ENCODE measurements at places on chromosomes 2 and 18.

GRCh38 chr2:133972786-133973185 lies 281.1 kb upstream of the MGAT5 start:
- no peak for DNase-seq

DNA sequence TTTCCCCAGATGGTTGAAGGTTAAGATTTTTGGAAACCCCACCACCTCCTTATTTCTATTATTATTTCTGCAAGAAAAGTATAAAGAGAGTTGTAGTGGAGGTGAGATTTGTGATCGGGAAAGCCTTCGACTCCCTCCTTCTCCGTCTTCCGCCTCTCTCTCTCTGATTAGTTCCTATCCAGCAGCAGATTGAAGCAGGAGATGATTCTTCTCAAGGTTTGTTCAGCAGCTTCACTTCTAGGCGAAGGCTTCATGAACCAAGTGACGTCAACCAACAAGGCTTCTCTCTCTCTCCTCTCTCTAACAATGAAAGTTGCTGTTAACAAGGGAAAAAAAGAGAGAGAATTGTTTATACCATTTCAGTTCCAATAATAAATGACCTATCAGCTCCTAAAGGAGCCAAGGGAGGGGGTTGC lies at the start of gene BAZ2B:
BAZ2B (minus strand) TSS at position 263 of the 416 bp plus-strand sequence. CDS start 137,829 bp downstream, outside the sequence.
- peak; percentile 60 for DNase-seq

DNA sequence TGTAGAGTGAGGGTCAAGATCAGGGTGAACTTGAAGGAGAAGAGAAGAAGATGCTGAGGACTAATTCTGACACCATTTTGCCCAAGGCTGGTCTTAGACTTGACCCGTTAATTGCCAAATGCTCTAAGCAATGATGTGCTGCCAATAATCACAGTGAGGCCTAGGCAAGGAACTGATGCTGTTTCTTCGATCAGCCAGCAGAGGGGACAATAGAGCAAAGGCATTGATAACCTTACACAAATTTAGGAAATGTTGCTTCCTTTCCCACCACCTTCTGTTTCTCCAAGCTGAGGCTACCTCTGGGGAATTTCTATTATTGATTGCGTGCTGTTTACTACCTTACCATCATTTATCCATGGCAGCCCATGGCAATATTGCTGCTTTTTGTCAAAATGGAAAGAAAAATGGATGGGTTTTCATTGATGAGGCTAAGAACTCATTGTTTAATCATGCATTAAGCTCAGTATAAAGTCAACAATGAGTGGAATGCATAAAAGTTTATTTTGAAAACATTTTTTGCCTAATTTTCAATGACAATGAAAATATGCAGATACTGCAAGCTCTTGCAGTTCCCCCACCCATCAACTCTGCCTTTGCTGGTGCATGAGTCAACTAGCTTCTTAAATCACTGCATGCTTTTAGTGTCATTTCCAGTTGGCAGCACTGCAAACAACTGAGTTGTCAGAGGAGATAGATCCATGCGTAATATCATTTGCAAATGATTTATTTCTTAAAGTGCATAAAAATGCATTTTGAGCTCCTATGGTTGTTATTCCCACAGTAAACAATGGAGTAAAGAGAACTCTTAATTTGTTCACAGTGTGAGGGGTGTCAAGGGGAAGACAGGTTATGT lies 116.4 kb upstream of the NYAP2 start:
- DNase-seq: no peak

DNA sequence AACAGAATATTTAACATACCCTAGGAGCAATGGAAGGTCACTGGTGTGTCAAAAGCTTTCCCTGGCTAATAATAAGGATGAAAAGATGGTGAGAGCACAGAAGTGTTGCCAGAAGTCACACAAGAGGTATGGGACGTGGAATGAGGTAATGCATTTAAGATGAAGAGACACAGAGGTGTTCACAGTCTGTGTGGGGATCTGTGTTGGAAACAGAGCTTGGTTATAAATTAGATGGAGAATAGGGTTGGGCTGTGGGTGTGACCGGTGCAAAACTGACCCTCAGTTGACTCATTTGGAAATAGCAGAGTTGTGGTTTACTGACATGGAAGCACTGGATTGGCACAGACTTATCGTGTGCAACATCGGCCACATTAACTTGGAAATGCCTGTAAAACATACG lies 372.5 kb downstream of the SATB2 start:
- DNase-seq: no peak

DNA sequence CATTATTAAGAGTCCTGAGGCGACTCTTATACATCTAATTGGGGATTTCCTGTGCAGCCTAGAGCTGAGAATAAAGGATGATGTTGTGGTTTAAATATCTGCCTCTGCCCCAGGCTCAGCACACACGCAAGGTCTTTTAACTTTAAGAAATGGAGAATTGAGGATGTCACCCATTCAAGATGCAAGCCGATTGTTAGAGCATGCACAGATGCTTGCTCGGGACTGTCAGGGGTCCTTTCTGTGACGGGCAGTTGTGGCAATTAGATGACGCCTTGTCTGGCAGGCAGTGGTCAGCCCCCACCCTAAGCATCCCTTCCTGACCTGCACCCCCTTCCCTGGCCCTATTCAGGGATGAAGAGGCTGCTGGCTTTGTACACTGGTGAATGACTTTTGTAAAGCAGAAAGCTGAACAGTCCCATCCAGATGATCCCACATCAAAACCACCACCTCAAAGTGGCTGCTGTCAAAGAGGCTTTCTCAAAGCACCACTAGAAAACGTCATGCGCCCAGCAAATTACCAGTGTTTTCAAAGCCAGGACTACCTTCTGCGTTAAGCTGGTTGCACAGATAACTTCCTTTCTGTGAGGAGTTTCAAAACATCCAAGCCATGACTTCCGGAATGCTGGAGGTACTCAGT lies 23.7 kb downstream of the FAM178B start:
- DNase-seq: no peak

GRCh38 chr2:204544961-204545860 lies at the start of gene PARD3B:
TSS of gene PARD3B (plus strand) at chr2:204545475. CDS start at chr2:204546000, 525 bp downstream.
- DNase-seq: peak; percentile 8

GRCh38 chr2:8573942-8574195 lies 108.0 kb upstream of the ID2 start:
- DNase-seq: no peak

DNA sequence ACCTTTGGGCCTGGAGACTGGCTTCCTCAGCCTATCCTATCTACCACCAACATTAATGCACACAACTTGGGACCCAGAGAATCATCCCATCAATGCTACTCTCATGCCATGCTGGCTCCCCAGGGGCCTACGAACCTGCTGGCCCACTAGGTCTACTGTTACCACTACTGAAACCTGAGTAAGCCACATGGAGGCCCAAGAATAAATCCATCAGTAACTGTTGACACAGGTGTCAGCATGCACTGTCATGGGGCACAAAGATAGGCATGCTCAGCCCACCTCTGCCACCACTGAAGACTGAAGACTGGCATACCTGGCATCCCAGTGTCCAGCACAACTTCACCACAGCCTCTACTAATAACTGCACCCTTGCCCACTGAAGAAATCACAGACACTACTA lies 71.1 kb upstream of the ACVR1C start:
- DNase-seq: no peak

DNA sequence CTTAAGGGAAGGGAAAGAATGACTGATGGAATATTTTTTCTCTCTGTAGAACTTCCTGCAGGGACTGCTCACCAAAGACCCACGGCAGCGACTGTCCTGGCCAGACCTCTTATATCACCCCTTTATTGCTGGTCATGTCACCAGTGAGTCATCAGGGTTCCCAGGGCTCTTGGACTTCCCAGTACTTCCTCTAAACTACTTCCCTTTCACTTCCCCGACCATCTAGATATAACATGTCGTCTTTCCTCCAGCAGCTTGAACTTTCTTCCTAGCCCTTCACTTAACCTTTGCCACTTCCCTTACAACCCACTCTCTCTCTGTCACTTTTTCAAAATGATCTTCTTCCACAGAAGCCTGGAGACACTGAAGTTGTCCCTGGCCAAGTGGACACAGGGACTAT lies 7.2 kb downstream of the STK36 start:
- peak; percentile 50 for DNase-seq

DNA sequence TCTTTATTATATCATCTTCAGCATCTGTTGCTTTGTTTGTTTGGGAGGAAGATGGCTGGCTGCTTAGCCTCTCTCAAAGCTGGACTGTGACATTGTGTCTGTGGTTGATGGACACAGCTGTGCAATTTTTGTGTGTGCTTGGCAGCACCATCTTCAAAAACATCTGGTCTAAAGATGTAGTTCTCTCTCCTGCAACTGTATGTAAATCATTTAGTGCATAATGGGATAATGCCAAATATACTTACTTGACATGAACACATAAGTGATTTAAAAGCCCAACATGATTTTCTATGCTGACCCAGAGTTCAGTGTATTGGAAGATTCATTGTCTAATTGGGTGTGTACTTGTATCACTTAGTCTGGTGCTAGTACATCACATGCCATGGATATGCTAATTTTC lies 112.2 kb downstream of the MAP4K4 start:
- no peak for DNase-seq

GRCh38 chr2:224517963-224518362 lies 67.2 kb downstream of the CUL3 start:
- no peak for DNase-seq

DNA sequence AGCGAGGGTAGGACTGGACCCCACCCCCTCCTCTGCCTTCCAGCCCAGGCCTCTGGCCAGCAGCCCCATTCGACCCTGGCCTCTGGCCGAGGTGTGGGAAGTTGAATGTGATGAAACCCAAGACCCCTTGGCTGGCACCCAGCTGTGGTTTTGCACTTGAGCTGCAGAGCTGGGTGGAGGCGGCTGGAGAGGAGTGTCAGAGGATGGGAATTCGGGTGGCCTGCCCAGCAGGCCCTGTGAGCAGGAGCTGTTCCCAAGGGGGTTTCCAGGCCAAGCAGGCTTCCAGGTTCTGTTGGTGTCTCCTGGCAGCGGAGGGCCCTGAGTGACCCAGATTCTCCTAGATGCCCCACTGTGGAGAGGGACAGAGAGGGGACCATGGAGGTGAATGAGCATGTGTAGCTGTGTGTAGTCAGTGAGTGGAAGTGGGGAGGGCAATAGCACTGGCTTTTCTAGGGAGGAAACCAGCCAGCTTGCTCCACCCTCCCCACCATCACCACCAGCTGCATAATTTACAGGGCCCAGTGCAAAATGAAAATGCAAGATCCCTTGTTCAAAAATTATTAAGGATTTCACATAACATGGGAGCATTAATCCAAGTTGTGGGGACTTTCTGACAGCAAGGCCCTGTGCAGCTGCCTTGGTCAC lies 172.2 kb upstream of the HAAO start:
- DNase-seq: no peak

DNA sequence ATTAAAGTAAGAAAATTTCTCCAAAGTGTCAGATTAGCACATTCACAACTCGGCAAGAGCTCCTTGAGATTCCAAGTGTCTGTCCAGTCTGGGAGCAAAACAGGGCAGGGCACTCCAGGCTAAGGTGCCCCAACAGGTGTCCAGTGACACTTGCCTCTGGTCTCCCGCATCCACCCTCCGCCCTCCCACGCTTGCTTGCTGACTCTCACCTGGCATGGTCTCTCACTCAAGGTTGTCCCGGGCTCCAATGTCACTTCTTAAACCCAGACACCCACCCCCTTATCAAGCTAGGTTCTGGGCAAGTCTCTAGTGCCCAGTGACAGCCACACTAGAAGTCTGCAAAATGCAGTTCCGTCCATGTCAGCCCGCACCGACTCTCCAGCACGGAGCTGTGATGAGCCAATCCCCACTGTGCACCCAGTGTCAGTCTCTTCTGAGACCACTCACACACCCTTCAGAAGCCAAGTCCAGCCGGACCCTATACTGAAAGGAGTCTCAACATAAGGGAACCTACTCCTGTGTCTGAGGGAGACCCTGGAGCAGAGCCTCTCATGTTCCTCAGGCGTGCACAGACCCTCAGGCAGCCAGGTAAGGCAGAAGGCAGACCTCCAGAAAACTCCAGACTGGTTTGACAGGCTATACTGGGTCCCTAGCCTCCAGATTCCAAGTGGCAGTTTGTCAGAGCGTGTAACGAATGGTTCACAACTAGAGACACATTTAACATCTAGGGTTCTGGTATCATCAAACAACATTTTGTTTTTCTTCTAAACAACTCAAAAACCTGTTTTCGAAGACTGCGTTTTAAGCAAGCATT lies 45.6 kb downstream of the HDLBP start:
- no peak for DNase-seq

DNA sequence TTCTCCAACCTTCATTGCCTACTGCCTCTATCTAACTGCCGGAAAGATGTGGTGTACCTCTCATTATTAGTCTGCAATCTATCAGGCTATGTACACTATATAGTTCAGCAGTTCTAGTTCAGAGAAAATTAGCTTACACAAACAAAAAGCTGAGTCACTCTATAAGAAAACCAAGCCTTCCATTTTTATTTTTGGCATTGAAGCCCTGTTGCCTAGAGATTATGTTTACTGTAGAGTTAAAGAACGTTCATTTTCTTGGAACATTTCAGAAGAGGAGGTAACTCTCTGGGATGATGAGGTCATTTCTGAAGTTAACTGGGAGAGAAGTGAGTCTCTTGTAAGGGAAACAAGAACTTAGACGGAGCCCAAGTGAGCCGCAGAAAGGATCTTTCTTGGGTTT lies 133.5 kb downstream of the FAM124B start:
- peak; percentile 6 for DNase-seq

GRCh38 chr2:235654103-235654813 lies 160.4 kb downstream of the AGAP1 start:
- no peak for DNase-seq

GRCh38 chr18:67735506-67735905 lies 219.0 kb upstream of the DSEL start:
- no peak for DNase-seq

GRCh38 chr2:207164006-207164831 lies 1.5 kb downstream of the KLF7 start:
- DNase-seq: no peak

DNA sequence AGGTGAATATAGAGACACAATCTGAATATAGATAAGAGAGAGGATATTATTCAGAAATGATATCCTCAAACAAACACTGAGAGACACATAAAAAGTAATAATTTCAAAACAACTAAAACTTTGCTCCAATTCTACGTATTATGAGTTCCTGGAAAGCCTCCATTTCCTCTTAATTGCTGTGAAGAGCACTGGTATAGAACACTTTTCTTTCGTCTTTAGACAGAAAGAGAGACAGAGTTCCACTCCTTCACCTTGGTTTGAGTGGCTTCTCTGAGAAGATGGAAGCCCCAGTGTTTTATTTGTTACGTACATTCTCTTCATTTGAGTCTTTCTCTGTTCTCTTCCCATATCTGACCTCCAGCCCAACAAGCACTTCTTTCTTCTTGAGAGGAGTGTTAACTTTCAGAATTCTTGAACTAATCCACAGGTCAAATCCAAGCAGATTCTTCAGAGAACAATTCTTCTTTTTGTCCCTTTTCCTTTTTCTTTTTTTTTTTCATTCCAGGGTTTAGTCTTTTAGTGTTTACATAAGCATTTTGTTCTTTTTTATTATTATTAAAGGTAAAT lies 6.4 kb upstream of the PIK3C3 start:
- no peak for DNase-seq

- DNase-seq: no peak
Observed at GRCh38 chr2:23241611-23242245, 143.3 kb upstream of the KLHL29 start.

DNA sequence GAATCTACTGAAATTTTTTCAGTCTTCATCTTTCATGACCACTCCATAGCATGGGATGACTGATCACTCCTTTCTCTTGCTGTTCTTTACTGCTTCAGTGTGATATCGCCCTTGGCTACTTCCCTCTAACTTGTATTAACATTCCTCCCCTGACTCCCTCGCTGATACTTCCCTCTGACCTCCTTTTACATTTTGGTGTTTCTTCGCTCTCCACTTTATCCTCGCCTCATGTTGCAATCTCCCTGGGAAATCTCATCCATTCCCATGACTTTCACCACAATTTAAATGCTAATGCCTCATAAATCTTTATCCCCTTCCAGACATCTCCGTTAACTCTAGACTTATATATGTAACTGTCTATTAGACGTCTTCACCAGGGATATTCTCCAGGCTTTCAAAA lies 167.3 kb downstream of the IKZF2 start:
- DNase-seq: no peak
